Peyer's patch (tissue), 4 donors: ENCODE measurements at places on chromosomes 11 and 22. TPM values are rescaled to one million over a fixed set of nuclear protein-coding genes. Genes with fewer than 3 reads are reported as not detected.

The RHOD gene
- total RNA-seq = 24.5 TPM

The POLA2 gene
- 18.8 TPM for total RNA-seq

The CYP2D6 gene
- total RNA-seq = 149 TPM

The SMIM35 gene
- not detected for total RNA-seq

The NRGN gene
- not detected for total RNA-seq

The OR8G5 gene
- not detected for total RNA-seq

- no peak overlapping the region for H3K27ac ChIP-seq
- no peaks in the 10 kb centered on the region for H3K27me3 ChIP-seq
- H3K4me3 ChIP-seq = no peak overlapping the region
Observed at GRCh38 chr11:134449713-134450112, 37.7 kb upstream of the B3GAT1 start.

- H3K27ac ChIP-seq = no peak overlapping the region
- no peaks in the 10 kb centered on the region for H3K36me3 ChIP-seq
- H3K4me3 ChIP-seq = no peak overlapping the region
Observed at GRCh38 chr11:3995949-3996554, 98.5 kb upstream of the RRM1 start.

DNA sequence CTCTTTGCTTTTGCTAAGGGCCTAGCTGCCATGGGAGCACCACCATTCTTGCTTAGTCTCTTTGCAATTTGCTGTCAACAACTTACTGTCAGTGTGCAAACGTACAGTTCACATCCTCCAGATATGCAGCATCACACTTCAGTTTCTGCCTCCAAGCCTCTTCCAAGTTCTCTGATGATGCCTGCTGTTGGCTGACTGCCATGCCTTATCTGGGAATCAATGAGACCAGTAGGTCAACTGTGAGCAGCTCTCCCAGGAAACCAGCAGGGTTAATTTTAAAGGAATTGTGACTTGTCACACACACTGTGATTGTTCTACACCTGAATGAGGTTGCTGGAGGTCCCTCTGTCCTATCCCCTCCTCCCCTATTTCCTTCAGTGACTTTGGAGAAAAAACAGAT, 56.0 kb downstream of the COPB1 start:
- no peak overlapping the region for H3K4me3 ChIP-seq
- DNase-seq = no peak
- H3K27me3 ChIP-seq = no peaks in the 10 kb centered on the region
- no peak overlapping the region for H3K27ac ChIP-seq
- no peaks in the 10 kb centered on the region for H3K4me1 ChIP-seq

- H3K4me3 ChIP-seq = no peak overlapping the region
- H3K36me3 ChIP-seq = no peaks in the 10 kb centered on the region
- H3K27me3 ChIP-seq = no peaks in the 10 kb centered on the region
- DNase-seq = no peak
Observed at GRCh38 chr11:103920449-103920848, 116.0 kb upstream of the DDI1 start.

DNA sequence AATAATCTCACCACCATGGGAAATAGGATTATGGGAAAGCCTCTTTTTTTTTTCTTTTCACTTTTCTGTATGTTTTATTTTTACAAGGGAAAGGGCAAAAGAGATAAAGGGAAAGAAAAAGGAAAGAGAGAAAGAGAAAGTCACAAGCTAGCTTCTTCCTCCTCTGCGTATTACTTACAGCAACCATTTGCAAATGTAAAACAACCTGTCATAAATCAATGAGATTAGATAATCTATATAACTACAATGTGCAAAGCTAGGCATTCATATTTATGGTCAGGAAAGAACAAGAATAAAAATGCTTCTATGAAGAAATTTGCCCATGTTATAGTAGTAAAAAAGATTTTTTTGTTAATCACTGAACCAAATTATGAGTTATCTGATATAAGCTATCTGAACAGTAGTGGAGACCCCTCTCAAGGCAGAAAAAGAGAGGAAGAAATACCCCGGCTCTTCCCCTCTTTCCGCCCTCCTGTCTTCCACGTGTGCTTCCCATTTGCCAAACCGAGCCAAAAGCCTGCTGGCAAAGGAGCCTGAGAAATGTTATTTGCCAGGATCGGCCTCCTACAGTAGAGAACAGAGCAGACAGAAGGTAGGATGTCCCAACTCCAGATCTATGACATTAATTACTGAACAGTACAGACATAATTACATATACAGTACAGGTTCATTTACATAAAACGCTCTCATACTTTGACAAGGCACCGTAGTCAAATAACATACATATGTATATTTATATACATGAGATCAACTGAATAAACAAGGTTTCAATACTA, 50.2 kb downstream of the ARHGAP32 start:
- H3K4me3 ChIP-seq = peak overlapping the region; percentile 26
- peak overlapping the region; percentile 29 for H3K27ac ChIP-seq
- H3K27me3 ChIP-seq = no peaks in the 10 kb centered on the region
- H3K4me1 ChIP-seq = no peaks in the 10 kb centered on the region

GRCh38 chr11:29538339-29539036, 478.3 kb downstream of the KCNA4 start:
- H3K4me3 ChIP-seq = no peak overlapping the region
- H3K27ac ChIP-seq = no peak overlapping the region
- no peaks in the 10 kb centered on the region for H3K4me1 ChIP-seq
- H3K27me3 ChIP-seq = no peaks in the 10 kb centered on the region
- no peaks in the 10 kb centered on the region for H3K36me3 ChIP-seq
- DNase-seq = no peak

GRCh38 chr22:48500471-48501230, 1327.0 kb downstream of the BRD1 start:
- H3K27me3 ChIP-seq = no peaks in the 10 kb centered on the region
- no peak overlapping the region for H3K27ac ChIP-seq
- H3K4me3 ChIP-seq = no peak overlapping the region
- H3K36me3 ChIP-seq = no peaks in the 10 kb centered on the region
- H3K4me1 ChIP-seq = no peaks in the 10 kb centered on the region
- DNase-seq = no peak

GRCh38 chr11:91591021-91591420, 633.6 kb upstream of the FAT3 start:
- H3K36me3 ChIP-seq = no peaks in the 10 kb centered on the region
- H3K4me1 ChIP-seq = no peaks in the 10 kb centered on the region
- DNase-seq = no peak
- H3K27ac ChIP-seq = no peak overlapping the region
- no peak overlapping the region for H3K4me3 ChIP-seq

DNA sequence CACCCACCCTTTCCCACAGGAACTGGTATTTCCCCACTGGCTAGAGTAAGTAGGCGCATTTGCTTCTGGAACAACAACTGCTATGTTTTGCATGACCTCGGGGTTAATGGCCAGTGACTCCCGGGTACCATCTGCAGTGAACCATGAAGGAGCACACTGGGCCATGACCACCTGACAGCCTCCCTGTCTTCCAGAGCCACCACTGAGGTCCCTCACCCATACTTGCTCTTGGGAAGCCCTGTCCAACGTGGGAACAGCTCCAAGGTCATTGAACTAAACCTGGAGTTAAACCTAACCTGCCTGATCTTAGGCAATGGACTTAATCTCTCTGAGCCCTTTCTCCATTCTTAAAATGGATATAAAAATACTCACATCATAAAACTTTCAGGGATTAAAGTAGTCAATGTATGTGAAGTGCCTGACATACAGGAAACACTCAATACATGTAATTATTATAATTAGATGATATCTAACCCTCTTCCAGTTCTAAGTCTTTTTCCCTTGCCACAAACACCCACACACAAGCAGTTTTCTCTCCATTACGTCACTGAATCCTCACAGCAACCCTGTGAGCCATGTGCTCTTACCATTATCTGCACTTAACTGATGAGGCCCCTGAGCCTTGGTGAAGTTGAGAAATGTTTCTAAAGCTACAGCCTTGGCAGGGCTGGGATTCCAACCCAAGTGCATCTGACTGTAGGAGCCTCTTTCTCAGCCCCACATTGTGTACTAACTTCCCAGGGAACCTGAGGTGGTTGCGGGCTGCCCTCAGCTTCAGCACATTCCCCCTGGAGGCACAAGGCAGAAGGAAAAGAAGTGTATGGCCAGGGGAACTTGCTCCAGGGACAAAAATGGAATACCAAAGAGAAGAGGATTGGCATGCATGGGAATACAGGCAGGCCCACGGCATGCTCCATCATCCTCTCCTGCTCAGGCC, 74.5 kb upstream of the NCAM1 start:
- no peak overlapping the region for H3K4me3 ChIP-seq
- no peaks in the 10 kb centered on the region for H3K36me3 ChIP-seq
- H3K27ac ChIP-seq = no peak overlapping the region

DNA sequence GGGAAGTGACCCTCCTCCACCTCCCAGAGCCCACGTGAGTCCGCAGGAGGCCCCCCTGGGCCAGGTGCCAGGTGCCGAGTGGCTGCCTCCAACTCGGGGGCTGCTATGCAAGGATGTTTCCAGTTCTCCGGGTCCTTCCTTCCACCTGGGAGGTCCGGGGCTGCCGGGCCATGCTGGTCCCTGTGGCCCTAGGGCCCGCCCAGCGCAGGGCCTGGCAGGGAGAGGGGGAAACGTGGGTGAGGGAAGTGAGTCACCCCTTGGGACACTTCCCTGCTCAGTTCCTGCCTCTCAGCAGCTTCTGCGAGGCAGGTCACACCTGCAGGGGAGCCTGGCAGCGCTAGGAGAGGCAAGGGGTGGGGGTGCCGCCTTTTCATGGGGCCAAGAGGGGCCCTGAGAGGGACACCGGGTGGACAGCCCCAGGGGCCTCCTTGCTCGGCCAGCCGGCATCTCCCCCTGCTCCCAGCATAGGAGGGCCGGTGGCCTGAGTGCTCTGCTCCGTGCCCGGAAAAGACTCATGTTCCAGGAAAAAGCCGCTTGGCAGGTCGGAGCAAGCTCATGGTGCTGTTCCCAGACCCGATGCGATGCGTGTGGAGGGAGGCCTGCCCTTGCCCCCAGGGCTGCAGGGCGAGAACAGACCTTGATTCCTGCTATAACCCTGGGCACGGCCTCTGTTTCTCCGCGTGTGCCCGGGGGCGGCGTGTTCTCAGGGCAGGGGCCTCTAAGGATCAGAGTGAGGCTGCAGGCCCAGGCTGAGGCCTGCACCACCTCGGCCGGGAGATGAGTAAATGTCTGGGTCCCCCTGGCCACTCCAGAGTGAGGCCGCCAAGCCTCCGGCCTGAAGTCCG, 30.3 kb upstream of the WNT7B start:
- peak overlapping the region; percentile 72 for H3K27ac ChIP-seq
- no peak overlapping the region for H3K4me3 ChIP-seq
- H3K36me3 ChIP-seq = no peaks in the 10 kb centered on the region

GRCh38 chr22:46764779-46765485, 2.5 kb downstream of the TBC1D22A start:
- H3K4me3 ChIP-seq = no peak overlapping the region
- H3K27ac ChIP-seq = no peak overlapping the region
- no peak for DNase-seq
- H3K27me3 ChIP-seq = no peaks in the 10 kb centered on the region
- peaks cover 30% of the 10 kb centered on the region for H3K4me1 ChIP-seq

DNA sequence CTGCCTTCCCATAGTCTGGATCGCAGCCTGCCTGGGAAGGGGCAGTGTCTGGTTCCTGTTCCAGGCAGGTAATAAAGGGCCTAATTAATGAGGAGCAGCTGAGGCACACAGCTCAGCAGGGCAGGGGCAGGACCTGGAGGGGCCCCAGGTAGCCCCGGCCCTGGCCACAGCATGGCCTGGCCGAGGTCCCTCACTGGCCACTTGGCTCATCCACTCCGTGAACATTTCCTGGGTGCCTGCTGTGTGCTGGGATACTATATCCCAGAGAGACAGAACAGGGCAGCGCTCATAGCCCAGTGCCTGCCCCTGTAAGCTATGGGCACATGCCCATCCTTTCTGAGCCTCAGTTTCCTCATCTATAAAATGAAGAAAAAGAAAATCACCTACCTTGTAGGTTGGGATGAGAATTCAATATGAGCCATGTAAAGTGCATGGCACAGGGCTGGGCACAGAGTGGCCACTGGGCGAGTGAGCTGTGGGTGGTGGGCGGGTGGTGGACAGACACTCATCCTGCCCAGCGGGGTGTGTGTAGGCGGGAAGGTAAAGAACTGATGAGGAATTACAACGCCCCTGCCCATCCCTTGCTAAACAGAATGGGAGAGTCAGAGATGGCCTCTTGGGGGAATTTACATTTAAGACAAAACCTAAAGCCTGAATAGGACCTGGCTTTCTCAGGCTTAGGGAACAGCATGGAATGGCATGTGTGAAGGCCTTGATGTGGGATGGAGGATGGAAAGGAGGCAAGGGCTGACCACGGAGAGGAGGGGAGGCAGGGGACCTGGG, 9.2 kb downstream of the MYRF start:
- H3K4me1 ChIP-seq = no peaks in the 10 kb centered on the region
- DNase-seq = no peak
- no peak overlapping the region for H3K27ac ChIP-seq
- no peaks in the 10 kb centered on the region for H3K36me3 ChIP-seq
- no peaks in the 10 kb centered on the region for H3K27me3 ChIP-seq
- no peak overlapping the region for H3K4me3 ChIP-seq

DNA sequence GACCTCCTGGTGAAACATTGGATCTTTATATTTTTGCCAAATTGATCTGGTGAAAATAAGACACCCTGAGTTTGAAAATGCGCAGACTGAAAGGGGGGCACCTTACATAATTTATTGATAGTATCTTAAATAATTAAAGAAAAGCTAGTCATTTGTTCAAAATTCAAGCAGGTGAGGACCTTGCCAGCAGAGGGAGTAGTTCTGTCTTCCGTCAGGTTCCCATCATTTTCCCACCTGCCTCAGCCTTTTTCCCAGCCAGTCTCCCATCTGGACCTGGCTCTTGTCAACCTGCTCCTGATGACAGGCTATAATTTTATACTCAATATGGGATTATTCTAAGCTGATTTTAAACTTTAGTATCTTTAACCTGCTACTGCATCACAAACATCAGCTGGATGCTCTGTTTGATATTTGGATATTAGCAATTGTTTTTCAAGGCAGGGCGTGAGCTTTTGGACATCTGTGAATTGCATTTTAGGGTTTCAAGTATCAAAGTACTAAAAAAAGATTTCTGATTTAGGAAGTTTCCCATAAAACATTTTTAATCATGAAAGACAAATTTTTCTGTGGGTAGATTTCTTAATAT, 132.0 kb downstream of the ELP4 start:
- H3K27me3 ChIP-seq = no peaks in the 10 kb centered on the region
- no peak overlapping the region for H3K4me3 ChIP-seq
- H3K27ac ChIP-seq = no peak overlapping the region
- no peak for DNase-seq
- H3K4me1 ChIP-seq = no peaks in the 10 kb centered on the region

- H3K36me3 ChIP-seq = no peaks in the 10 kb centered on the region
- no peak overlapping the region for H3K4me3 ChIP-seq
- no peak overlapping the region for H3K27ac ChIP-seq
- H3K4me1 ChIP-seq = peaks cover 65% of the 10 kb centered on the region
- H3K27me3 ChIP-seq = no peaks in the 10 kb centered on the region
Observed at GRCh38 chr11:68206211-68206610, 6.9 kb downstream of the KMT5B start.

DNA sequence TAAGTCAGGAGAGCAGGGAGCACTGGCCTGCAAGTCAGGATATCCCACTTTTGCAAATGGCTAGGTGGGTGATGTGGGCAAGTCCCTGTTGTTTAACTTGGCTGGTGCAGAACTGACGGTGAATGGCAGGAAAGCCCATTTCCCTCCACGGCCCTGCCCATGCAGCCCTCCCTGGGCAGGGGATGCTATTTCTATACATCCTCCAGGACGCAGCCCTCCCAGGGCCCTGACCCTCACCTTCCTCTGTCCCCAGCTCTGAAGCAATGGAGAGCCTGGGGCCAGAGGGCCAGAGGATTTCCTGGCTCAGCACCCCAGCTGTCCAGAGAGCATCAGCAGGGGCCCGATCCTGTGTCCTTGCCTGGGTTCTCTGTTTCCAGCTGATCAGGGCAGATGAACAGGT, 91.3 kb downstream of the TSPAN18 start:
- no peak for DNase-seq
- no peak overlapping the region for H3K4me3 ChIP-seq
- H3K27me3 ChIP-seq = no peaks in the 10 kb centered on the region
- H3K27ac ChIP-seq = no peak overlapping the region
- no peaks in the 10 kb centered on the region for H3K36me3 ChIP-seq
- no peaks in the 10 kb centered on the region for H3K4me1 ChIP-seq
